ENCODE measurements at places on chromosomes 5 and 9.

- DNase-seq: peak; percentile 88
- peaks cover 64% of the 10 kb centered on the region for H3K36me3 ChIP-seq
- H3K4me3 ChIP-seq: peak overlapping the region; percentile 98
- H3K27me3 ChIP-seq: peaks cover 2% of the 10 kb centered on the region
Observed at GRCh38 chr5:177429248-177430040, 3.0 kb downstream of the GRK6 start.

GRCh38 chr5:97022898-97023297, 87.0 kb downstream of the LNPEP start:
- H3K27ac ChIP-seq: peak overlapping the region; percentile 50
- H3K4me1 ChIP-seq: peaks cover 24% of the 10 kb centered on the region
- H3K36me3 ChIP-seq: peaks cover 67% of the 10 kb centered on the region
- H3K27me3 ChIP-seq: no peaks in the 10 kb centered on the region
- H3K4me3 ChIP-seq: peak overlapping the region; percentile 32

GRCh38 chr9:130171226-130172148, 717 bp upstream of the NCS1 start:
- H3K4me3 ChIP-seq: peak overlapping the region; percentile 44
- no peak for DNase-seq
- peaks cover 41% of the 10 kb centered on the region for H3K27me3 ChIP-seq
- peaks cover 4% of the 10 kb centered on the region for H3K4me1 ChIP-seq

DNA sequence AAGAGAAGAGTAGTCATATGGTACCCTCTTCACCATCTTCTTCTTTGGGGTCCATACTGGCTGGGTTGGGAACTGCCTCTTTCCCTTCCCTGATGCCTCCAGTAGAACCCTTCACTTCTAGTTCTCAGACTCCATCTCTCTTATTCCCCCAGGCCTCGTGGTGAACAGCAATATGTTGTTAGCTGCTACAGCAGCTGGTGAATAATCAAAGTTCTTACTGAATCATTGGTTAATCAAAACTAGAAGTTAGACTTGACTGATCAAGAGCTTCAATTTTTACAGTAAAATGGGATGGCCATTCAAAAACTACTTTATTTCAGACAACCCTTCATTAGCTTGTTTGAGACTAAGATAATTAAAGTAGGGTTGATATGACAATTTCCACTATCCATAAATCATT, 190.9 kb upstream of the GNA14 start:
- H3K36me3 ChIP-seq: peaks cover 1% of the 10 kb centered on the region
- no peak for DNase-seq
- H3K27me3 ChIP-seq: no peaks in the 10 kb centered on the region
- no peak overlapping the region for H3K4me3 ChIP-seq
- H3K27ac ChIP-seq: no peak overlapping the region

DNA sequence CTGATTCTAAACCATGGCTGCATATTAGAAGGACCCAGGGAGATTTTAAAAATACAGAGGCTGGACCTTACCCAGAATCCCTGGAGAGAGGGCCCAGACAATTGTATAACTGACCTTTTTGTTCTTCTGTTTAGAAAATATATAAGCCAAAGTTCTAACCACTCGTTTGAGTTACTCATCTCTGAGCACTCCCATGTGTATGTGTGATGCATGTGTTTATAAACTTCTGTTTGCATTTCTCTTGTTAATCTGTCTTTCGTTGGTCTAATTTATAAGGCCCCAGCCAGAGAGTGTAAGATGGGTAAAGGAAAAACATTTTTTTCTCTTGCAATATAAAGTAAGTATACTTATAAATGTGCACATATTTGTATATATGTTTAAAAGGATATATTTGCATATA, 443.9 kb downstream of the ZNF608 start:
- H3K36me3 ChIP-seq: no peaks in the 10 kb centered on the region
- DNase-seq: no peak

DNA sequence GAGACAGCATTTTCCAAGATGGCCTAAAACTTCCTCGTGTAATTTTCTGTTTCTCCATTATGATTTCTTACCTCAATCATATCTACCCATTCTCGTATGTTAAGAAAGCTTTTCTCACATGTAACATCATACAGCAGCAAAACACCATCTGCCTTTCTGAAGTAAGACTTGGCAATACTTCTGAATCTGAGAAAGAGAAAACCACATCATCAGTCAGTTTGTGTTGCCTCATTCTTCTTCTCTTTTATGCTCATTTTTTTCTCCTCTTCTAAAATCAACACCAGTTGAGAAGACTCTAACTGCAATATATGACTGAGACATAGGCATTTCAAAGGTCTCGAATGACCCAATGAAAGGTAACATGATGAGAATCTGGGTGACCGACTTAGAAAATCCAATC, 66.0 kb downstream of the RASEF start:
- H3K4me3 ChIP-seq: no peak overlapping the region
- H3K4me1 ChIP-seq: peaks cover 1% of the 10 kb centered on the region
- H3K36me3 ChIP-seq: no peaks in the 10 kb centered on the region
- H3K27me3 ChIP-seq: no peaks in the 10 kb centered on the region

DNA sequence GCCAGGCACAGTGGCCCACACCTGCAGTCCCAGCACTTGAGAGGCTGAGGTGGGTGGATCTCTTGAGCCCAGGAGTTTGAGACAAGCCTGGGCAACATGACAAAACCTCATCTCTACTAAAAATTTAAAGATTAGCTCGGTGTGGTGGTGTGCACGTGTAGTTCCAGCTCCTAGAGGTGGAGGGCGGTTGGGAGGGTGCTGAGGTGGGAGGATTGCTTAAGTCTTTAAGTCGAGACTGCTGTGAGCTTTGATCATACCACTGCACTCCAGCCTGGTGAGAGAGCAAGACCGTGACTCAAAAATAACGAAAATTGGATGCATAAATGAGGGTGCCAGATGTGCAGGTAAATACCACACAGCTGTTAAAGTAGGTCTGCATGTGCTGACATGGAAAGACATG, 39.3 kb upstream of the TDRD7 start:
- H3K4me3 ChIP-seq: no peak overlapping the region
- H3K27me3 ChIP-seq: no peaks in the 10 kb centered on the region
- H3K4me1 ChIP-seq: no peaks in the 10 kb centered on the region
- no peak overlapping the region for H3K27ac ChIP-seq
- peaks cover 6% of the 10 kb centered on the region for H3K36me3 ChIP-seq

DNA sequence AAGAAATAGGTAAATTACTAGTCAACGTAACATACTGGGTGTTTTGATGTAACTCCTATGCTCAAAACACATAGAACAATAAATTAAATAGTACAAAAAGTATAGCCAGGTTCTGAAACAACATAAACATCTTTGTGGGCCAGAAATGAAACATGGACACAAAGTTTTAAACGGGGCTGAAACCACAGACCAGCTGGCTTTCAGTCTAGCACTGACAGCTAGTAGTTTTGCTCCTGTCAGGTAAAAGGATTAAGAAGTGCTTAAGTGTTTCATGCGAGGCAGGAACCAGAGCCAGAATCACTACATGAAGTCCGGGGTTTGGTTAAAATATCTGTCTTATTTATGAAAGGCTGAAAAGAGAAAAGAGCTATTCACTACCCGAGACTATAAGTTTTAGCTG, 19.5 kb downstream of the DCAF10 start:
- peaks cover 41% of the 10 kb centered on the region for H3K36me3 ChIP-seq
- no peak overlapping the region for H3K27ac ChIP-seq
- DNase-seq: no peak
- H3K27me3 ChIP-seq: no peaks in the 10 kb centered on the region

DNA sequence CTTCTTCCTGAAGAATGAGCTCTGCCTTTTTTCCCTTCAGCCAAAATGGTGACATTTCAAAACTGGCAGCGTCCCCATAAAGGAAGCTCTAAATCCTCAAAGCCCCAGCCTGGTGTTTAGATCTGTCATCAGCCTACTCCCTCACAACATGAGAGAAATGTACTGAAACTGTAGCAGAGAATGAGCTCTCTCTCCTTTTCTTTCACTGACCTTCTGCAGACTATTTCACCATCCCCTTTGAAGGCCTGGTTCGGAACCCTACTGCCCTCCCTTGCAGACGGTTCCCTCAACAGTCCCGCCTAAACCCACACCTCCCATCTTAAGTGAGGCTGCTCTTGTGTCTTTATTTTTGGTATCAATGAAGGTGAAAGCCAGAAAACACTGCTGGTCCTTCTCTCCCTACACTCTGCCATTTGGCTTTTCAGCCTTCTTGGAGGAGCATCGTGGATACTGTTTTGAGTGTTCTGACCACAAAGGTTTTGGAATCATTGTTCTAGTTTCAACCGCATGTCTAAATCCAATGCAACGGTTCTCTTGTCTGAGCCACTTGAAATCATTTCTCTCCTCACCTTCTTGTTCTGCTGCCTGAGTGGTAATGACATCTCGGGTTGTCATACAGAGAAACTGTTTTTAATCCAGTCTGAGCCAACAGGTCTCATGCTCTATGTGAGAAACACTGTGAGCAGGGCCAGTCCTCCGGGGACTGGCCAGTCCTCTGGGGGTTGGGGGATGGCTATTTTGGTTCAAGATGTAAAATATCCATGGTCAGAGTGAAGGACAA, 39.0 kb downstream of the ITK start:
- peak overlapping the region; percentile 56 for H3K4me3 ChIP-seq
- H3K27me3 ChIP-seq: no peaks in the 10 kb centered on the region
- peak; percentile 70 for DNase-seq
- H3K27ac ChIP-seq: peak overlapping the region; percentile 93
- H3K4me1 ChIP-seq: peaks cover 78% of the 10 kb centered on the region

DNA sequence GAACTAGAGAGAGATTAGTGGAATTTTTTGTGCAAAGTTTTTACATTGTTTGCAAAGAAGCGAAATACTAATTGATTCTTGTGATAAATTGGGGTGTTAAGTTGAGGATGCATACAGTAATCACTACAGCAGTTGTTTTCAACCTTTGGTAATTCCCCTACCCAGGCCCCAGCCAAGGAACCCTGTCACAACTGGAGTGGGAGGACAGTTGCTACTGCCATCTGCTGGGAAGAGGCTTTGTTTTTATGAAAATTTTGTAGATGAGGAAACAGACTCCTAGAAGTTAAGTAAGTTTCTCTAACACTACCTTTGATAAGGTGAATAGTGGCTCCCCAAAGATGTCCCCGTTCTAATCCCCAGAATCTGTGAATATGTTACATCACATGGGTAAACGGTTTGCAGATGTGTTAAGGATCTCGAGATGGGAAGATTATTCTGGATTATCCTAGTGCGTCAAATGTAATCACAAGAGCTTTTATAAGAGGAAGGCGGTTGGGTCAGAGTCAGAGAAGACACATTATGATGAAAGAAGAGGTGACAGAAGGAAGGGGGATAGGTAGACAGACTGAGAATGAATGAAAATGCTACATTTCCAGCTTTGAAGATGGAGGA, 34.0 kb upstream of the PPP1R2B start:
- H3K4me1 ChIP-seq: peaks cover 3% of the 10 kb centered on the region
- peak; percentile 18 for DNase-seq
- no peaks in the 10 kb centered on the region for H3K36me3 ChIP-seq
- peaks cover 5% of the 10 kb centered on the region for H3K27me3 ChIP-seq
- no peak overlapping the region for H3K4me3 ChIP-seq
- no peak overlapping the region for H3K27ac ChIP-seq

DNA sequence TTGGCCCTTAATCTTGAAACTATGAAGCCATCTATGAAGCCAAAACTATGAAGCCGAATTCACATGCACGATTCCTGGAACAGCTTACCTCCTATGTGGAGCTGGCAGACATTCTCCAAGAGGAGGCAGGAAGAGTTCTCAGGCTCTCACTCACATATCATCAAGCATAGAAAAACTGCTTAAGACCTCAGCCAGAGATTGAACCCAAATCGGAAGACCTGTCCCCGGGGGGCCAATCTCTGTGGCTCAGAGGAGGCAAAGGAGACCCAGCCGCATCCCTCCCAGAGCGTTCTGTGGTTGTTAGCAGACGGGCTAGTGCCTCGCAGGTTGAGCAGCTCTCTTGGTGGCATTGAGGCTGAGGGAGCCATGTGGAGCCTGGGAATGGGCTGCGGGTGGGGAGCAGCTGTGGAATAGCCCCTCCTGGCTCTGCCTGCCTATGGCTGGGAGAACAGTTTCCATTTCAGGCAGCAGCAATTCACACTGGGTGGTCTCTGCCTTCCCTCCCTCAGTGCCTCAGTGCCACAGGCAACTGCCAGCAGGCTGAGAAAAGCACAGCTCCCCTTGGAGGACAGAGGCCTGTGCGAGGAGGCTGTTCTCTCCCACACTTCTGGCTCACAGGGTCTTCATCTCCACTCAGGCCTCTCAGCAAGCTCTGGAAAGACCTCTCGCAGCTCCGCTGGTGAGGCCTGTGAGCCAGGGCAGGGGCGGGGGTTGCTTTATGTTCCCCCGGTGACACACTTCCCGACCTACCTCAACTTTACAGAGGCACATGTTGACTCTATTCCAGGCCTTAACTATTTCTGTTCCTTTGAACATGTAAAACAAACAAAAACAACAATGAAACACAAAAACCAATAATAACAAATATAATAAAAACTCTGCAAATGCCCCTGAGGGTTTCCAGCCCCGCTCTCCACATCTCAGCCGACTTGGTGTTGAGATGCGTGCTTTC, 17.4 kb upstream of the TMEM174 start:
- H3K4me3 ChIP-seq: no peak overlapping the region
- no peak overlapping the region for H3K27ac ChIP-seq
- H3K4me1 ChIP-seq: peaks cover 15% of the 10 kb centered on the region
- DNase-seq: no peak
- H3K27me3 ChIP-seq: peaks cover 88% of the 10 kb centered on the region
- no peaks in the 10 kb centered on the region for H3K36me3 ChIP-seq

- peaks cover 45% of the 10 kb centered on the region for H3K4me1 ChIP-seq
- no peak for DNase-seq
- H3K36me3 ChIP-seq: peaks cover 12% of the 10 kb centered on the region
- H3K27me3 ChIP-seq: no peaks in the 10 kb centered on the region
Observed at GRCh38 chr9:21923694-21924093, 70.5 kb downstream of the CDKN2A start.

- no peaks in the 10 kb centered on the region for H3K36me3 ChIP-seq
- peaks cover 29% of the 10 kb centered on the region for H3K27me3 ChIP-seq
- peaks cover 2% of the 10 kb centered on the region for H3K4me1 ChIP-seq
- no peak overlapping the region for H3K27ac ChIP-seq
- peak; percentile 29 for DNase-seq
Observed at GRCh38 chr5:133552925-133553525, 59.3 kb downstream of the FSTL4 start.

DNA sequence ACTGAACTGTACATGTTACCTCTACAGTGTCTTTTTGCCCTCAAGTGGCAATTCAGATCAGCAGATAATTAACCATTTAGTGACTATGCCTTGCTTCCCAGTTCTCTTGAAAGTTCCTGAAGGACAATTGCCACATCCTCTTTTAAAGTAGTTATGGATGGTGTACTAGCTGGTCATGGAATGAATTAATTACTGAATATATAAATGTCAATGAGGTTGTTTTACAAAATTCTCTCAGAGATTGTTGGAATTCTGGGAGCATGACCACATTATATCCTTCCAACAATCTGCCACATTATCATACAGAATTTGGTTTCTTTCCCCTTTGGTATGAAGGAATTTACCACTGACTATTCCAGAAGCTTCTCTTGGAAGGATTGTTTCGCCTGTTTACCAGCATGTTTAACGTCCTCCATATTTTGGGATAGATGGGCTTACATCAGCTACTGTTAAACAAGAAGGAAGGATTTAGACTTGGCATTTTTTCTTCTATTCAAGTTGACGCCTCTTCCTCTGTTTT, 176.4 kb downstream of the CD180 start:
- no peak overlapping the region for H3K4me3 ChIP-seq
- H3K4me1 ChIP-seq: peaks cover 1% of the 10 kb centered on the region

GRCh38 chr9:132046456-132046855, 33.2 kb downstream of the MED27 start:
- H3K36me3 ChIP-seq: no peaks in the 10 kb centered on the region
- H3K27ac ChIP-seq: no peak overlapping the region

Data from T-helper 2 cell treated with Interferon-gamma antibody and Interleukin-4, amounts not matched to agents 5 μg/mL and 100 μg/mL, for 36 hours (primary cell).